ENCODE measurements at places on chromosomes 7 and 10.
A peak's percentile ranks its signal among the peaks of the same experiment; 100 is the strongest.

GRCh38 chr7:7157887-7158271 is 24.5 kb upstream of the C1GALT1 start:
- no peak for DNase-seq

DNA sequence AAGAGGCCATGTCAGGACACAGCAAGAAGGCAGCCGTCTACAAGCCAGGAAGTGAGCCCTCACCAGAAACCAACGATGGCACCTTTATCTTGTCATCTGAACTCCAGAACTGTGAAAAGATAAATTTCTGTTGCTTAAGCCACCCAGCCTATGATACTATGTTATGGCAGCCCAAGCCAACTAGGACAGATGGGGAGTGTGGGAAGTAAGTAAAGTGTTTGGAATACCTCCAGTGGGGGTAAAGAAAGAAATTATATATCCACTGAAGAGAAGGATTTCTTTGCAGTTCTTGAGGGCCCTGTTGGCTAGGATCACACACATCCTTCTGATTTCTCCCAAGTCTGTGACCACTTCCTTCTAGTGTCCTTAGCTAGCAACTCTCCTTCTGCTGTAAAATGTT is 384.4 kb downstream of the TNS3 start:
- DNase-seq, result no peak

GRCh38 chr10:73252445-73253224 is at the start of gene MRPS16:
Gene MRPS16, minus strand, starts transcription at chr10:73252644. Its CDS starts 162 bp downstream, at chr10:73252482.
- peak; percentile 82 for DNase-seq

DNA sequence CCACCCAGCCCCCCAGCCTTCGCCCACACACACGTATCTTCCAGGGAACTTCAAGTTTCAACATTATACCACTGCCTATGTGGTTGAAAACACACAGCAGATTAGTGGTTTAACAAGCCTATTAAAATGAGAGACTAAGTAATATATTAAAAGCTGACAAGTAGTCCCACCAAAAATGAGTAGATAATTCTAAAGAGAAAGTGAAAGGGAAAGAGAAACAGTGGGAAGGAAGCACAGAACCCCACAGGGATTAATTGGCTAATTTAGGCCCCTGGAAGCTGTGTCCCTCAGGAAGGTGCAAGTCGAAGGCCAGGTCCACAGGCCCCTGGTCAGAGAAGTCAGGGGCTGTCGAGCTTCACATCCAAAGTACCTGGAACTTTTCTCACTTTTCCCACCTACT is 210.5 kb upstream of the YAE1 start:
- DNase-seq, result no peak

DNA sequence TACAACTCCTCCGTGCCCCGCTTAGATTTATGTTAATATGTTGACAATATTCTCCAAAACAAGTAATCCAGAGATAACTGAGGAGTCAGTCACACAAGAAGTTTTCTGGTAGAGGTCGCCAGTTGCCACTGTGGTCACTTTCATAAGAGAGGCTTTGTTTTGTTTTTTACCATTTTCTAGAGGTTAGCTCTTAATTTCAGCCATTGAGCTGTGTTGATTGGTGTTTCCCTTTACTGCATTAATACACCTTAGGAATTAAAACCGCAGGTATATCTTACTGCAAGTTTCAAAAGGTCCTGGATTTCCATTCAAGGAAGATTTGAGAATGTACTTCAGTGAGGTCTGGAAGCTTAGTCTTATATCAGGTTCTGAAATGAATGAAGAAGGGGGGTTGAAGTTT is 3.5 kb downstream of the BMI1 start:
- DNase-seq, result no peak

GRCh38 chr7:45663965-45664633 is 89.9 kb downstream of the ADCY1 start:
- DNase-seq, result no peak

DNA sequence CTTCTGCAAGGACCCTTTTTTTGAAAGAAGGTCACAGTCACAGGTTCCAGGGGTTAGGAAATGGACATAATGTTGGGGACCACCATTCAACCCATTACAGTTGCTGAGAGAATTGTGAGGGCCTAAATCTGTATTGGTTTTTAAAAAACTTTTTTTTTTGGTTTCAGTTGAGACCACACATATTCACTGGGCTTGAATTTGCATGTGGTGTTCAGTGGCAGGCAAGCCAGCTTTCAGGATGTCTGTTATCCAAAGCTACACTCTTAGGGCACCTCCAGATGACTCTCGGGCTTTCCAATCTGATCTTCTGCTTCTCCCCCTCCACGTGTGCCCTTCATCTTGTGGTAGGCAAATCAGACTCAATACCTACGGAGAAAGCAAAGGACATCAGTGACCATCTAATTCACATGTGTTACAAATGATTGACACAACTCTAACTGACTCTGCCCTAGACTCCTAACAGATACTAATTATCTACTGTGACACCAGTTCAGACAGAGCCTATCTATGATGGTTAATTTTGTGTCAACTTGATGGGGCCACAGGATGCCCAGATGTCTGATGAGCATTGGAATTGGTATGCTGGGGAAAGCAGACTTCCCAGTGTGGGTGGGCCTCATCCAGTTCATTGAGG is 93.3 kb upstream of the ELMO1 start:
- no peak for DNase-seq

- no peak for DNase-seq
Measured at GRCh38 chr7:112091768-112092167, 114.4 kb downstream of the DOCK4 start.

- peak; percentile 27 for DNase-seq
Measured at GRCh38 chr7:24668927-24669635, 88.2 kb downstream of the GSDME start.

DNA sequence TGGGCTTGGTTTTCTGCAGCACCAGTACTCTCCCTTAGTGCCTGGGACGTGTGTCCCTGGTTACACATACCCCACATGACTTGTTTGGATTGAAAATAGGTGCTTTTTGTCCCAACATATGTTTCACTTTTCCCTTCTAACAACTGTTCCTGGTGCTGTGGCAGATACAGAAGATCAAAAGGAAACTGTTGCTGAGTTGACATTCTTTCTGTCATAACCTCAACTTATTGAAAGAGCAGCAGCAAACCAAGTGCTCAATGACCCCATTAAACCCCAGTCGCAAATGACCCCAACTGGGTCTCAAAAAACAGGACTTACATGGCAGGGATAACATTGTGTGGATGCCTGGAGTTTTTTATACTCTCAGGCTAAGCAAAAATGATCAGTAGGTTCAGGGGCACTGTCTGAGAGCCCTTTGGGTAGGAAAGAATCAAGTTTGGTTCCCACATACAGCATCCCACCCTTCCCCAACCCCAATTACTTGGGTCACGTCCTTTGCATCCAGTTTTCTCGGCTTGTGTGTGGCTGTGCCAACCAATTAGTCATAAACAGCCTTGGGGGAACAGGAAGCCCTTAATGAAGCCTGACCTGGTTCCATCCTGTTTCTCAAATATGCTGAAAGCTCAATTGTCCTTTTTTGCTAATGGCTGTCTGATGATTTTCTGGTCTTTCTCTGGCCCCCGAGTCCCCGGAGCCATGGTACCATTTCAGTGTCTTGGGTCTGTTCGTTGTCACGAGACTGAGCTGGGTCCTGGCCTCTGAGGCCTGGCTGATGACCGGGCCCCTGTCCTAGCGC is 4.9 kb downstream of the HKDC1 start:
- no peak for DNase-seq

GRCh38 chr7:130369831-130370550 is 10.3 kb upstream of the CPA1 start:
- DNase-seq, result no peak

DNA sequence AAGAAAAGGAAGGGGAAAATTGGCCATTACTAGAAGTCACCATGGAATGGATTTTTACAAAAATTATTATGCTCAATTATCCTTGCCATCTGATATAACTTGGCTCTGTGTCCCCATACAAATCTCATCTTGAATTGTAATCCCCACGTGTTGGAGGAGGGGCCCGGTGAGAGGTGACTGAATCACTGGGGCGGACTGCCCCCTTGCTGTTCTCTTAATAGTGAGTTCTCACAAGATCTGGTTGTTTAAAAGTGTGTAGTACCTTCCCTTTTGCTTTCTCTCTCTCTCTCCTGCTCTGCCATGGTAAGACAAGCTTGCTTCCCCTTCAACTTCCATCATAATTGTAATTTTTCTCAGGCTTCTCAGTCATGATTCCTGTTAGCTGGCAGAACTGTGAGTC is 1023.6 kb downstream of the XPNPEP1 start:
- DNase-seq, result no peak

- DNase-seq, result no peak
Measured at GRCh38 chr10:69974551-69975155, 78.0 kb upstream of the MACROH2A2 start.

GRCh38 chr7:115600207-115600606 is 430.4 kb downstream of the TFEC start:
- DNase-seq, result no peak

DNA sequence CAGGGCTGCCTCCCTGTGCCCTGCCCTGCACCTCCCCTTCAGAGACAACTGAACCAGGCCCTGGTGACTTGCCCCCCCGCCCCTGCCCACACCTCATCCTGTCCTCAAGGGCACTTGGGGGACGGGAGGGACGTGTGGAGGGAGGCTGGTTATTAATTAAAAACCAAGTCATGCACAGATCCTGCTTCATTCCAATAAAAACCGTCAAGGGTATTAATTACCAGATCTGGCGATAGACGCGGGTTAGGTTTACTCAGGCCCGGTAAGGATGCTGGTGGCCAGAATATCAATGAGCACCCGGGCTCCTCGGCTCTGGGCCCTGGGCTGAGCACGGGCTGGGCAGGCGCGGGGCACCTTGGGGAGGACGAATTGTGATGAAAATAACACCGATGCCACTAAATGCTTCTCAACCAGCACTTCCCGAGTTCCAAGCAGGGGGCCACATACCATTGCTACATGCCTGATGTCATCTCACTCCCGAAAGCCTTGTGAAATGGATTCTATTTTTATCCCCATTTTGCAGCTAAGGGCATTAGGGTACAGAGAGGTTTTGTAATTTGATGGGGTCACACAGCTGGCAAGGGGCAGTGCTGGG is 24.5 kb upstream of the GTF2IRD1 start:
- no peak for DNase-seq

GRCh38 chr7:149866779-149867447 is 6.9 kb upstream of the ATP6V0E2 start:
- DNase-seq, result no peak

- no peak for DNase-seq
Measured at GRCh38 chr10:94024407-94024806, 30.7 kb downstream of the PLCE1 start.

- no peak for DNase-seq
Measured at GRCh38 chr7:51062222-51062987, 254.2 kb downstream of the COBL start.

- DNase-seq, result no peak
Measured at GRCh38 chr7:18583305-18583704, 87.8 kb downstream of the HDAC9 start.

DNA sequence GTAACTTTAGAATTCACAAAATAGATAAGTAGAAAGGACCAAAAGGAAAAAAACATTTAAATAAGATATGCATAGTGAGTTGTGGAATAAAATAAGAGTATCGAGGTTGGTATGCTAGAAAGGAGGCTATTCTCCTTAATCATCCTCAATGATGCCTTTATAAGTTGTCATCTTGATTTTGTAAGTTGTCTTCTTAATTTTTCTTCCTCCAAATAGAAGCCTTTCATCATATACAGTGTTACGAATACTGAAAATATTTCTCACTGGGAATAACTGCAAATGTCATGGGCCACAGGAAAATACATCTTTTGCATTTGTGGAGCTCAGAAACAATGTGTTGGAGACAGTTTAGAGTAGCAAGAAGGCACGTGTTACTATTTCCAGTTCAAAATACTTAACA is 31.5 kb upstream of the PRTFDC1 start:
- DNase-seq, result no peak

- DNase-seq, result no peak
Measured at GRCh38 chr7:158613481-158613880, 25.9 kb upstream of the PTPRN2 start.

DNA sequence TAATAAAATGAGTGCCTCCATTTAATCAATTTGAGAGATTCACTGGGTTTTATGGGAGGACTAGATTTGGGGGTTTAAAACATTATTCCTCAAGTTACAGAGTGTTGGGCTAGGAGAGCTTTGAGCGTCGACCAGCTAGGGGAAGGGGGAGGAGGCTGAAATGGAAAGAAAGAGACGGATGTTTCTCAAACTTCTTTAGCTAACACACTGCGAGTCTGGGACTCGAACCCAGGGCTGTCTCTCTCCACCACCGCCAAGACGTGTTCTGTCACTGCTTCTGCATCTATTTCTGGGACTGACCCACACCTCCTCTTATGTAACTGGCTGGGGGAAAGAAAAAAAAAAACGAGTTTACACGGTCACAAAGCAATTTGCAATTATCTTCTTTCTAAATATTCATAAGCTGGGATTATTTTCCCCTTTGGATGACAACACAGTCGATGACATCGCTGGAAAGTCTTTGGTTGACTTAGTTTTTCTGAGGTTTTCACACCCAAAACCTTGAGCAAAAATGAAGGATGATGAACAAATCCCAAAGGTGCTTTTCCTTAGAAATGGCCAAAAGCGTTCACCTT is 27.2 kb downstream of the CHST15 start:
- DNase-seq, result no peak

DNA sequence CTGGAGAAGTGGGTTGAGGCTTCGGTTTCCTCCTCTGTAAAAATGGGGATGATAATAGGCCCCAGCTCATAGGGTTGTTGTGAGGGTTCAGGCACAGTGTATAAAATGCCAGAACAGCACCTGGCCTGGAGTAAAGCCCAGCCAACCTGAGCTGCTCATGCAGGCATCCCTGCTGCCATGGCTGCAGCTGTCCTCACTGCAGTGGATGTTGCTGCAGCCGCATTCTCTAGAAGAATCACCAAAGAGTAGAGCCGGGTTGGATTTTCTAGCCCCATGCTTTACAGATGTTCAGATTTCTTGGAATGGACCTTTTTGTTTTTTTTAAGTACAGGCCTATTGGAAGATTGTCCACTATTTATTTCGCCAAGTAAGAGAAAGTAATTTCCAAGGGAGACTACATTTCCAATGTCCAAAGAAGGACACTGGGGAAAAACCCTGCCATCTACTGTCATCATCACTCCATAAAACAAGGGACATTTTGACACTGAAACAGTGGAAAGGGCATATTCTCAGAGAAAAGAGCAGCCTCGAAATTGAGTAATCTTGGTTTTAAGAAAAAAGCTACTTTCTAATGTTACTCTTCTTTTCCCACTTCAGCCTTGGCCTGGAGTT is 147.5 kb upstream of the TCF7L2 start:
- DNase-seq, result no peak

DNA sequence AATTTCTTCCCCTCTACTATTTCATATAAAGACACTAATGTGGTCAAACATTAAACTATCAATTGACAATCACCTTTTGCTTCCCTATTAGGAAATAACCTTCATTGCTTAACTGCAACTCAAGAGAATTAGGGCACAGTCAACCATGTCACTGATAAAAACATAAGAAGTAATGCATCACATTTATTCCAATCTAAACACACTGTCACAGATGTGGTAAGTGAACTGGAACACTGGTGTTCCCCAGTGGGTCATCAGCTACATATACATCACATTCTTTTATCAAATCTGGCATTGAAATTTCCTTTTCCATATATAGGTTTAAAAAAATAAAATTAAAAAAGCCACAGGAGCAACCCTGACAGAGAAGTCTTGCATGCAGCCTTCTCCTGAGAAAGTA is 3.7 kb downstream of the TRIL start:
- no peak for DNase-seq

GRCh38 chr7:102897211-102897631 is 15.6 kb upstream of the LRRC17 start:
- no peak for DNase-seq

Measured in HuH-7 (cell line).